ENCODE measurements at places on chromosomes 1 and 21. TPM values are rescaled to one million over a fixed set of nuclear protein-coding genes. Genes with fewer than 3 reads are reported as not detected.

The NHLH2 gene
- total RNA-seq = not detected

DNA sequence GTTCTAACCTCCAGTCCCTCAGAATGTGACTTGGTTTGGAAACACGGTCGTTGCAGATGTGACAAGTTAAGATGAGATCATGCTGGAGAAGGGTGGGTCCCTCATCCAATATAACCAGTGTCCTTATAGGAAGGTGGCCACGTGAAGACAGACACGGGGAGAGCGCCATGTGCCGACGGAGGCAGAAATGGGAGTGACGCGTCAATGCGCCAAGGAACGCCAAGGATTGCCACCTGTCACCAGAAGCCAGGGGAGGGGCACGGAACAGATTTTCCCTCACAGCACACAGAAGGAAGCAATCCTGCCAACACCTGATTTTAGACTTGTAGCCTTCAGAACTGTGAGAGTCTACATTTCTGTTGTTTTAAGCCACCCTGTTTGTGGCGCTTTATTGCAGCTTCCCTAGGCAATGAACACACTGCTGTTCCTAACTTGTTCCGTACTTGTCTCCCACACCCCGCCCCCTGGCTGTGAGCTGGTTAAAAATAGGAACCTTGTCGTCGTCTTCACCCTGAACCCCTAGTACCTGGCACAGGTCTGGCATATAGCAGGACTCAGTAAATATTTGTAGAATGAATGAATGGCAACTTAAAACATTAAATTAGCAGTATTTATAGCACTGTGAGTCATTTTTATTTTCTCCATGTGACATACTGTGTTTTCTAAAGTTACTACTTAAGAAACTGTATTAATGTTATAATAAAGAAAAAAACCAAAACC lies 14.2 kb downstream of the RIMS3 start:
- peaks cover 7% of the 10 kb centered on the region for H3K4me1 ChIP-seq
- peaks cover 6% of the 10 kb centered on the region for H3K27me3 ChIP-seq
- no peaks in the 10 kb centered on the region for H3K36me3 ChIP-seq
- no peak overlapping the region for H3K4me3 ChIP-seq

GRCh38 chr1:25897754-25898153 lies 8.5 kb downstream of the STMN1 start:
- H3K27ac ChIP-seq = no peak overlapping the region

The STUM gene
- not detected for total RNA-seq

The LIN28A gene
- not detected for total RNA-seq

The OR2M7 gene
- not detected for total RNA-seq

DNA sequence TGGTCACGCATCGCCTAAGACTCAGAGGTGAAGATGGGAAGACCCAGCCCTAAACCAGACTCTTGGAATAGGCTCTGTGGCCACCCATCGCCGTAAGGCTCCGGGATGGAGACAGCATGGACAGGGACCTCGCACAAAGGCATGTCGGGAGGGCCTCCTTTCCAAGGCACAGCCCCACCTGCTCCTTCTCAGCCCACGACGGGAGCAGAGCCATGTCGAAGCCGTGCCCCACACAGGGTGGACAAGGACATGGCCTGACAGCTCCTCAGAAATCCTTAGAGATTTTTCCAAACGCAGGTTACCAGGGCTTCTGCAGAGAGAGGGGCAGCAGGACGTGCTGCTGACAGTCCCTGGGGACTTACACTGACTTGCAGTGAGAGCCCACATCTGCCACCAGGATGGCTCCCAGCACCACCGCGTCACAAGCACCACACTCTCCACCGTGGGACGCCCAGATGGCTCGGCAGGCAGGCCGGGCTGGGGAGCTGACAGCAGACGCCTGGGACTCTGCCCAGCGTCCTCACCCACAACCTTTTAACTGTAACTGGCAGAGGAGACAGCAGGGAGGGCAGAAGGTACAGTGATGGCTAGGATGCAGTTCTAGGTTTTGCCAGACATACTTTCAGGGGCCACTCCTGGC lies 12.0 kb downstream of the SSU72 start:
- no peaks in the 10 kb centered on the region for H3K27me3 ChIP-seq
- no peak for DNase-seq
- H3K4me3 ChIP-seq = no peak overlapping the region
- peaks cover 43% of the 10 kb centered on the region for H3K36me3 ChIP-seq
- peaks cover 17% of the 10 kb centered on the region for H3K4me1 ChIP-seq
- no peak overlapping the region for H3K27ac ChIP-seq

GRCh38 chr1:18919197-18919905 lies 17.0 kb upstream of the ALDH4A1 start:
- H3K27ac ChIP-seq = no peak overlapping the region
- DNase-seq = no peak
- H3K4me1 ChIP-seq = peaks cover 17% of the 10 kb centered on the region
- no peaks in the 10 kb centered on the region for H3K27me3 ChIP-seq
- peaks cover 4% of the 10 kb centered on the region for H3K36me3 ChIP-seq

GRCh38 chr1:67137307-67137753 lies 2.6 kb upstream of the C1orf141 start:
- H3K27me3 ChIP-seq = peaks cover 4% of the 10 kb centered on the region
- H3K4me1 ChIP-seq = peaks cover 13% of the 10 kb centered on the region

The CD247 gene
- 224 TPM for total RNA-seq

DNA sequence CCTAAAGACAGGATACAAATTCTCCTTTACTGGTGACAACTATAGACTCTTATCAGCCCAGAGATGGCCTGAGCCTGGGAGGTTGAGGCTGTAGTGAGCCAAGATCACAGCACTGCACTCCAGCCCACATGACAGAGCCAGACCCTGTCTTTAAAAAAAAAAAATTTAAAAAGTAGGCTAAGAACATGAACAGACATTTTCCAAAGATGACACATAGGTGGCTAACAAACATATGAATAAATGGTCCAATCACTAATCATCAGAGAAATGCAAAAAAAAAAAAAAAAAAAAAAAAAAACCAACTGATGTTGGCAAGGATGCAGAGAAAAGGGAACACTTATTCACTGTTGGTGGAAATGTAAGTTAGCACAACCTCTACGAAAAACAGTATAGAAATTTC lies 65.0 kb downstream of the TOR3A start:
- H3K27me3 ChIP-seq = no peaks in the 10 kb centered on the region
- H3K36me3 ChIP-seq = peaks cover 10% of the 10 kb centered on the region

The CAP1 gene
- 512 TPM for total RNA-seq

Data from activated CD8-positive, alpha-beta T cell treated with anti-CD3 and anti-CD28 coated beads for 36 hours (primary cell).